ENCODE measurements at places on chromosomes 4 and X. TPM values are rescaled to one million over a fixed set of nuclear protein-coding genes. Genes with fewer than 3 reads are reported as not detected.
A peak's percentile ranks its signal among the peaks of the same experiment; 100 is the strongest.

DNA sequence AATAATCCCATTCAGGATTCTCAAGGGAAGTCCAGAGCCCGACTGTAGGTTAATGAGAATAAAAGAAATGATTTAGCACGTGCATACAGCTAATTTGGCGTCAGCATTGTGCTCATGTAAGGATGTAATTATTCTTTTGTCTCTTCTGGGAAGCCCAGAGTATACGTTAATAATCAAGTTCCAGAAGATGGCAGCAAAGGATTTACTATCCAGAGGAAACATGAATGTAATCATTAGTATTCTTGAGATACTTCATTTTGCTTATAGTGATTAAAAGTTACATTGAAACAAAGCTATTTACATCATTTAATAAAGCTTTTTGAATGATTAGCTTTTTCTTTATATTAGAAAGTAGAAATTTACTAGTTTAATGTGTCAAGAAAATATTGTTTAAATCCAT, 27.1 kb upstream of the MAP9 start:
- H3K4me1 ChIP-seq: no peaks in the 10 kb centered on the region
- DNase-seq: no peak
- H3K36me3 ChIP-seq: no peaks in the 10 kb centered on the region
- no peak overlapping the region for H3K4me3 ChIP-seq
- no peak overlapping the region for H3K27ac ChIP-seq
- peaks cover 28% of the 10 kb centered on the region for H3K27me3 ChIP-seq

DNA sequence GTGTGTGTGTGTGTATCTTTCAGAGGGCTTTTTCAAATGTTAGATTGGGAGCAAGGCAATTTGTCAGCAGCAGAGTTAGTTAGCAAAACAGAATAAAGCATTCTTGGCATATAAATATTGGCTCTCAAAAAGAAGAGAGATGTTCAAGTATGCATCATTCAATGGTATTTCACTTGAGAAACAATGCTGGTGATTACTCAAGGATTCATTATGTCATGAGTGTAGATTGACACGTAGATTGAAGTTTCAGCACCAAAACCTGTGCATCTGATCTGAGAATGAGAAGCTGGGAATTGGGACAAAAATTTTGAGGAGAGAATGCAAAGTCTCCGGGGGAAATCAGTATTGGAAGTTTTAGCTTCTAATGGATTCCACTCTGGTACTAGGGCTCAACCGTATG, 241.4 kb downstream of the FRMPD4 start:
- no peaks in the 10 kb centered on the region for H3K36me3 ChIP-seq
- no peak overlapping the region for H3K27ac ChIP-seq
- no peak overlapping the region for H3K4me3 ChIP-seq
- no peak for DNase-seq
- peaks cover 17% of the 10 kb centered on the region for H3K27me3 ChIP-seq
- no peaks in the 10 kb centered on the region for H3K4me1 ChIP-seq

- H3K27me3 ChIP-seq: peaks cover 59% of the 10 kb centered on the region
- H3K4me3 ChIP-seq: peak overlapping the region; percentile 70
- peaks cover 11% of the 10 kb centered on the region for H3K4me1 ChIP-seq
- H3K27ac ChIP-seq: no peak overlapping the region
These were observed 850 bp upstream of the CXCL3 start for GRCh38 chr4:74039315-74039763.

DNA sequence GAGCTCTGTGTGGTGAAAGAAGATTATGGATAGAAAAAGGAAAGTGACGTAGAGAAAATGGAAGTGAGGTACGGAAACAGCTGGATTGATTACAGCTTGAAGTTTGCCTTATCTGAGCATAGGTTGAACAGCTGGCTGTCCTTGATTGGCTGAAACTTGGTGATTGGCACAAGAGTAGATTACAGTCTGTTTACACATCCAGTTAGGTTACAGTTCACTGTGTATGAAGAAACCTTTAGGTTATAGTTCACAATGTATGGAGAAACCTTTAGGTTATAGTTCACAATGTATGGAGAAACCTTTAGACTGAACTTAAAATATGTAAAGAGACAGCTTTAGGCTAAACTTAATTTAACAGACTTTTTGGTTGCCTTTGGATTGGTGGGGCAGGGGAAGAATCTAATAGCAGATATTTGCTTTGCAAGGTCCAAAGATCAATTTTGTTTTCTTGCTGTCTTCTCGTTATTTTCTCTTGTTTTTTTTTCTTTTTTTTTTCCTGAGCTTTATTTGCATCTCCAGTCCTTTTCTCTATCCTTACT, 15.6 kb upstream of the ART3 start:
- no peaks in the 10 kb centered on the region for H3K27me3 ChIP-seq
- no peak overlapping the region for H3K27ac ChIP-seq
- no peaks in the 10 kb centered on the region for H3K36me3 ChIP-seq
- H3K4me1 ChIP-seq: peaks cover 39% of the 10 kb centered on the region

DNA sequence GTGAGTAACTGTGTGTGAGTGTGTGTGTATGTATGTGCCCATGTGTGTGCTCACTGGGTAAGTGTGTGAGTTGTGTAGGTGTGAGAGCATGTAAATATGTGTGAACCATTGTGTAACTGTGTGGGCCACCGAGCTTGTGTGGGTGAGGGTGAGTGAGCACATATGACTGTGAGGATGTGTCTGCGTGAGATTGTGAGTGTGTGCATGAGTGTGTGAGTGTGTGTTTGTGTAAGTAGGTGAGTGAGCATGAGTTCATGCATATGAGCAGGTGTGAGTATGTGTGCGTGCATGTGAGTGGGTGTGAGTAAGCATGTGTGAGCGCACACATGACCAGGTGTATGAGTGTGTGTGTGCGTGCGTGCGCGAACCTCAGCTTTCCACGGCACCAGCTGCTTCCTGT, 1.4 kb upstream of the ATP2B3 start:
- H3K4me3 ChIP-seq: no peak overlapping the region
- no peak overlapping the region for H3K27ac ChIP-seq
- no peak for DNase-seq
- peaks cover 8% of the 10 kb centered on the region for H3K4me1 ChIP-seq
- H3K27me3 ChIP-seq: peaks cover 33% of the 10 kb centered on the region

DNA sequence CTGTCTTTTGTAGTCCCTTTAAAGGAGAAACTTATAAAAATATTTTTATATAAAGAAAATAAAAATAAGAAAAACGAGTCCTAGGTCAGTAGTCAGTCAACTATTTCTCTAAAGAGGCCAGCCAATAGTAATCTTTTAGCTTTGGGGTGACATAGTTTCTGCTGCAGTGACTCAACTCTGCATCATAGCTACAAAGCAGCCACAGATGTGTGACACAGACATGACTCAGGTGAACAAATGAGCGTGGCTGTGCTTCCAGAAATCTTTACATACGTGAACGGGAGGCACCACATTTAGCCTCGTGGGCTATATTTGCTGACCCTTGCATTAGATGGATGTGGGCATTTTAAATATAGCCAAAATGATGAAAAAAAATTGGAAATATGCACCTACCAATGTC, 1862.5 kb upstream of the TENM3 start:
- no peaks in the 10 kb centered on the region for H3K27me3 ChIP-seq
- no peak for DNase-seq
- H3K4me3 ChIP-seq: no peak overlapping the region
- H3K36me3 ChIP-seq: no peaks in the 10 kb centered on the region
- H3K4me1 ChIP-seq: no peaks in the 10 kb centered on the region

- H3K4me1 ChIP-seq: peaks cover 22% of the 10 kb centered on the region
- peak overlapping the region; percentile 26 for H3K27ac ChIP-seq
- peak; percentile 40 for DNase-seq
- H3K36me3 ChIP-seq: no peaks in the 10 kb centered on the region
These were observed 1.1 kb upstream of the CHST7 start for GRCh38 chrX:46572340-46572936.

- H3K4me1 ChIP-seq: peaks cover 1% of the 10 kb centered on the region
- DNase-seq: peak; percentile 6
- H3K27ac ChIP-seq: no peak overlapping the region
- H3K4me3 ChIP-seq: no peak overlapping the region
- H3K36me3 ChIP-seq: no peaks in the 10 kb centered on the region
- H3K27me3 ChIP-seq: peaks cover 6% of the 10 kb centered on the region
These were observed 195.0 kb upstream of the HS3ST1 start for GRCh38 chr4:11623726-11624037.

CENPVL1 gene
- polyA plus RNA-seq: not detected

TIGD4 gene
- polyA plus RNA-seq: not detected

STK26 gene
- polyA plus RNA-seq: 63.9 TPM

GRIA3 gene
- polyA plus RNA-seq: not detected
